ENCODE measurements at places on chromosomes 7 and 10.

DNA sequence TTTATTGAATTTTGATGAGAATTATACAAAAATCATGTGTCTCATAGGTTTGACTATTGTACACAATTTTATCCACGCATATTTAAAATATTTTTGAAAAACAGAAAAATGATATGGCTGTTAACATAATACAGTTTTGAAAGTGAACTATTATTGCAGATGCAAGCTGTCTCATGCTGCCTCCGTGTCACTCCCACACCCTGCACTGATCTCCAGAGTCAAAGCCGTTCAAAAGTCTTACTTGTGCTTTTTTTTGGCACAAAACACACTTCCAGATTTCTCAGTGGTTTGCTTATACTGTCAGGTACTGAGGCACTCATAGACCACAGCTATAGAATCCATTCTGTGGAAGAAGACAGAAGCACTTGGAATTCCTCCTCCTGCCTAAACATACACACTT lies 243.1 kb upstream of the ADARB2 start:
- no peak for DNase-seq

- DNase-seq, result no peak
These were observed 255.2 kb downstream of the ARL4A start for GRCh38 chr7:12942609-12943008.

GRCh38 chr10:132395704-132396493 lies 1.1 kb upstream of the PWWP2B start:
- no peak for DNase-seq

DNA sequence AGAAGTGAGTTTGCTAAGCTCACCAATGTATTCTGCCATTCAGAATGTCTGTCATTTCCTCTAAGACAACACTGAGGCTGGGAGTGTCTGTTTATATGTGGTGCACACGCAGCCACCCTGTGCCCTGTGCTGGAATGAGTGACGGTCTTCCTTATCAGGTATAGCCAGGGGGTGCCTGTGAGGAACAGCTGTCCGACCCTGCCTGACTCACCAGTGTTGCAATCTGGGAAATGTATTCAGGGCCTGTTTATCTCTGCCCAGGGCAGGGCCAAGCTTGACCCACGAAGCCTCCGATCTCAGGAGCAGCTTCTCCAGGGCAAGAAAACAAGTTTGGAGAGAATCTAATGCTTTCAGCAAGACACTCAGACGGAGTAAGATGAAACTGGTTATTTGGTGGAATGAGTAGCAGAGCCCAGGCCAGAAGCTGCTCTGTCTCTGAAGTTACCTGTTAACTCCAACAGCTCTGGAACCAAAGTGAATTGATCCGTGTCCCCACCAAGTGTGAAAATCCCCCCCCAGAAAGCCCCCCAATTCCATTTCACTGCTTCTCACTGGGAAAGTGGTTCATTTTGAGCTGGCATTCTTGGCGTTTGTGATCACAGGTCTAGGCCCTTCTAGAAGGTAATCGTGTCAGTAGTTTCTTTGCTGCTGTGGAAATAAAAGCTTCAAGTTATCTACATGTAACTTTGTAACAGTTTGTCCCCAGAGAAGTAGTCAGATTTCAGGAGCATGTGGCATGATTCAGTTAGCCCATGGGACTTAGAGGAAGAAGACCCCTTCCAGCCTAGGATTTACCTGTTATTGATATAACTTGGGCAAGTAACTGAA lies 6.1 kb upstream of the UBE2H start:
- DNase-seq, result no peak

DNA sequence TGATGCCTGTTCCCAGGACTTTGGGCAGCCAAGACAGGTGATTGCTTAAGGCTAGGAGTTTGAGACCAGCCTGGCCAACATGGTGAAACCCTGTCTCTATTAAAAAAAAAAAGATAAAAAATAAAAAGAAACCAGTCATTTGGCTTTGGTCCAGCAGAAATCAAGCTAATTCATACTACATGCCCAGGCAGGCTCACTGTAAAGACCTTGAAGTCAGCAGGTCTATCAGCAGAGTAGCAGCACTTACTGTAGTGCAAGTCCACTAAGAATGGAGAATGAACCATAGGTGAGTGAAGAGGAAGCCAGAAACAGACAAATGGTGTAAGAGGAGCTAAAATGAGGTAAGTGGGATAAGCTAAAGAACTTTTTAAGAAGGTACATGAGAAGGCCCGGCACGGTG lies 24.7 kb downstream of the PSPH start:
- DNase-seq, result no peak

- no peak for DNase-seq
These were observed 35.3 kb downstream of the INPP5F start for GRCh38 chr10:119761106-119761505.

DNA sequence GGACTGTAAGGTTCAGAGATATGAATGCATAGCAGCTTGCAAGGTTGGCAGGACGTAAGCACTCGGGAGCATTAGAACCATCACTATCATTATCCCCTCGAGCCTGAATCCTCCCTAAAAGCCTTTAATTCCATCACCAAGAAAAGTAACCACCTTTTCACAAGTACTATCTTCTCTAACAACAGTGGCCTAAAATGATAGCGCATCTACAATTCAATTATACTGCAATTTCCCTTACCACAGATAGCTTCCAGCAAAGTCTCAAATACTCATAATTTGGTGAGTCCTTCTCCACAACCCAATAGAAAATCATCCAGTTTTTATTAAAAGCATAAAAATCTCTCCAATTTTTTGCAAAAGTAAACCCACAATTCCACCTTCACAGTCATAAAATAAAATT lies 42.0 kb downstream of the COL1A2 start:
- no peak for DNase-seq

GRCh38 chr7:98641646-98642500 lies 24.8 kb downstream of the NPTX2 start:
- no peak for DNase-seq
